NCI-H1930 (cell line): ENCODE measurements at places on chromosomes 6 and 20.

DNA sequence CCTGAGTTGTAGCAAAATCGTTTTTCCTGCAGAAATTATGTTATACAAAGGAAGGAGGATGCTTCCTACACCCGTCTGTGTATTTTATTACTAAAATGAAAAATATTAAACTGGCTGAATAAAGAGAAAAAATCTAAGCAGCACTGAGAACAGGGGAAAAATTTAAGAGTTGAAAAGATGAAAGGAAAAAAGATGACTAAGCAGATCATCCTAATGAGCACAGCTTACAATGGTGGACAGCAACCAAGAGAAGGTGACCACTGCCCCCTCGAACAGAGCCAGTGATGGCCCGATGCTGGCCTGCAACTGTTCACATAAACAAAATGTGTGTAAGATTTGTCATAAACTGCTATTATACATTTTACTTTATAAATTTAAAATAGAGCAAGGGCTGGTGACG, 4.2 kb downstream of the PROKR2 start:
- no peak for DNase-seq

GRCh38 chr6:131061041-131061750, 1.8 kb downstream of the EPB41L2 start:
- no peak for DNase-seq

- DNase-seq: no peak
These were observed 6.7 kb downstream of the TTLL2 start for GRCh38 chr6:167331565-167331964.

GRCh38 chr20:62846166-62846890, 15.3 kb downstream of the TCFL5 start:
- DNase-seq: no peak

DNA sequence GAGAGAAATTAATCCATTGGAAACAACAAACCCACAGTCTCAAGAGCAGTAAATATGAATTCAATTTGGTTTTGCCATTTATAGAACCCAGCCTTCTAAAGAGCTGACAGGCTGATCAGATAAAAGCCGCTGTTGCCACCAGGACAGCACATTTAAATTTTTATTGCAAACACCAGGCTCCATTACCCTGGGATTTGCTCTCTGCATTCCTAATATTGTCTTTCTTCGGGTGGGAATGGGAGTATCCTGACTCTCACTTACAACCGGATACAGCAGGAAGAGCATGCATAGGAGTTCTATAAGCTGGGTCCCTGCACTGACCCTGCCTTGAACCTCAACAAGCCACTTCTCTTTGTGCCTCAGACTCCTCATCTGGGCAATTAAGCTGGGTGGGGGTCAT, 142.9 kb downstream of the LRFN2 start:
- DNase-seq: no peak

DNA sequence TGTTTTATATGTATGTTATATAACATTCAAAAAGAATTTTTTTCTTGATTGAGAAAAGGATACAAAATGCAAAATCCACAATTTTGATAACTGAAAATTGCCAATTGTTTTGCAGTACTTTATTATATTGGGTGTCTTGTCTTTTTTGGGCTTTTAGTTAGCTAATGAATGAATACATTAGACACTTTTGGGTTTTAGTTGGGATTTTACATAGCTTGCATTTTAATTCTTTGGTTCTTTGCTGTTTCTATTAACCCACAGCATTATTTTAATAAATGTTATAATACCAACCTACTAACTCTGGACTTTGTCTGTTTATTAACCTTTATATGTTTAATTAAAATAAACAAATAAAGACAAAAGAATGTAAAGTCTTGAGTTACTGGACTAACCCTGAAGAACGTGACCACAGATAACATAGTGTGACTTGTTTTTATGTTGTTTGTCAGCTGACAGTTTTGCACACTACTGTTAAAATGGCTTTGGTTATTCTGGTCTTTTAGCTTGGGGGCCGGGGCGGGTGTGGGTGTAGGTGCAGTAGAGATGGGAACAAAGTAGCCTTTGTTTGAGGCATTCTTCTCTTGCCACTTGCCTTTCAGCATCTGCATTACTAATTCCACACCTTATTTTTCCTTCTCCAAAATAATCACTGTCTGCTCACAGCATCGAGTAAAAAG, 159.1 kb downstream of the QKI start:
- DNase-seq: no peak

GRCh38 chr20:21702553-21703470, 2.7 kb upstream of the PAX1 start:
- DNase-seq: peak; percentile 44

DNA sequence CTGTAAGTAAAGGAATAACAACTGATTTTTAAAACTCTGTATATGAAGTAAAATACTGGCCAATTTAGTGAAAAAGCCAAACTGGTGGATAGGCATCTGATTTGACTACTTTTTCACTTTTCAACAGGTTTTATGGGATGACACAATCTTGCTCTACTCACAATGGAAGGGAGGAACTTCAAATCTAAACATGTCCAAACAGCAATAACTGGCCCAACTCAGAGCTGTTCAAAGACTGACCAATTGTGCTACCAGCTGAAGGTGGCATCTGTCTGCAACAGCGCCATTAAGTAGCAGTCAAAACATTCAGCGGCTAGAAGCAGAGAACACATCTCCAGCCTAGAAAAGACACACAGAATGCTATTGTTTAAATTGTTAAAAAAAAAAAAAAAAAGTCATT, 44.6 kb downstream of the SESN1 start:
- no peak for DNase-seq

DNA sequence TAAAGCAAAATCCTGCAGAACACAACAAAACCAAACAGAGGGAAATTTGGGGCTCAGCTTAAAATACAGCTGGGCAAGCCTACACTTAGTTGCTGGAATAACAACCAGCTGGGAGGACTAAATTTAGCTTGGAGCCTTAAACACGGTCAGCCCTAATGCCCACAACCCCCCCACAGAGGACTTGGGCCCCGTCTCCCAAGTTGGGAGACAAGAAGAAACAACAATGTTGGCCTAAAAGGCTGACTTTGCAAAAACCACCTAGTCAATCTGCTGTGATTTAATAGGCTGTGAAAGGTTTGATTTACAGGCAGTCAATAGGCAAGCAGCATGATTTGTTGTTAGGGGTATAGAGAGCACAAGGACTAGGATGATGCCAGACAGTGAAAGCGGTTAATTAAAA, 40.3 kb upstream of the ARMC2 start:
- no peak for DNase-seq

DNA sequence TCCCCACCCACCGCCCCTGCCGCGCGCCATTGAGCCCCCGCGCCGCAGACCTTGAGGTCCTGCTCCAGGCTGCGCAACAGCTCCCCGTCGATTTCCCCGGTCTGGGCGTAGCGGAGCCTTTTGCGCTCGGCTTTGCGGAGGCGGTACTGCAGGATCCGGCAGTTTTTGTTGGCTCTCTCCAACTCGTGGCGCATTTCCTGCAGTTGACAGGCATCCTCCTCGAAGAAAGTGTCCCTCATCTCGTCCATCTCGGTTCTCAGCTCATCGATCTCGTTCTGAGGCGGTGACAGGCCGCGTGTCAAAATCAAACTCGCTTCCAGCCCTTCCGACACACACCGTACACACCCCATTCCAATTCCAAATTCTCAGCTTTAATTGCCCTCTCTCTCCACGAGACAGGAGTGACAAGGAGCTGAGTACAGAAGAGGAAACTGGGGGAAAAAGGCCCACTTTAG, 4.3 kb downstream of the MTCL3 start:
- DNase-seq: no peak

GRCh38 chr6:158879180-158879579, 60.0 kb upstream of the EZR start:
- DNase-seq: no peak

- DNase-seq: no peak
These were observed 23.2 kb downstream of the SUN5 start for GRCh38 chr20:32980990-32981389.
